NCI-H146 (cell line): ENCODE measurements at places on chromosomes 5 and 9.

DNA sequence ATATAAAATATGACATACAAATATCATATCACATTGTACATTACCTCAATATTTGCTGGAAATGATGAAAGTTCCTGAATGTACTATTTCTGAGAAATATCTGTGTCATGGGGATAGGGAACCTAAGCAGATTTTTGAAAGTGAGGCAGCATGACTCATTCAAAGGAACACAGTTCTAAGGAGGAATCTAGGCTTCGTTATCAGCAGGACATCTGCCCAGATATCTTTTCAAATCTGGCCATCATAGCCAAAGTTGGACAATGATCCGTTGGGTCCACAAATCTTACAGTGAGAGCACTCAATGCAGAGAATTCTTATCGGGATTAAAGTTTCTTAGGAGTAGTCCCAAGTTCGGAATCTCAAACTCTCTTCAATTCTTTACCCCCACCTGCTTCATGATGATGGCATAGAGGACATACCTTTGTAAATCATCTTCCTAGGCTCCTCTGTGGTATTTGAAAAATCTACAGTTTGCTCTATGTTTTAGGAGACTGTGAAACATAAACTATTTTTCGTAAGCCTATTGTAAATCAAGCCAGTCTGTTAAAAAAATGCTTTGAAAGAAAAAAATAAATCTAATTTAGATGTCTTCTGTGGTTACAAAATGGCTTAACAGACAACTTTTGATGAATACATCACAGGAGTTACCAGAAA is 29.4 kb upstream of the ALDH1A1 start:
- DNase-seq = no peak

DNA sequence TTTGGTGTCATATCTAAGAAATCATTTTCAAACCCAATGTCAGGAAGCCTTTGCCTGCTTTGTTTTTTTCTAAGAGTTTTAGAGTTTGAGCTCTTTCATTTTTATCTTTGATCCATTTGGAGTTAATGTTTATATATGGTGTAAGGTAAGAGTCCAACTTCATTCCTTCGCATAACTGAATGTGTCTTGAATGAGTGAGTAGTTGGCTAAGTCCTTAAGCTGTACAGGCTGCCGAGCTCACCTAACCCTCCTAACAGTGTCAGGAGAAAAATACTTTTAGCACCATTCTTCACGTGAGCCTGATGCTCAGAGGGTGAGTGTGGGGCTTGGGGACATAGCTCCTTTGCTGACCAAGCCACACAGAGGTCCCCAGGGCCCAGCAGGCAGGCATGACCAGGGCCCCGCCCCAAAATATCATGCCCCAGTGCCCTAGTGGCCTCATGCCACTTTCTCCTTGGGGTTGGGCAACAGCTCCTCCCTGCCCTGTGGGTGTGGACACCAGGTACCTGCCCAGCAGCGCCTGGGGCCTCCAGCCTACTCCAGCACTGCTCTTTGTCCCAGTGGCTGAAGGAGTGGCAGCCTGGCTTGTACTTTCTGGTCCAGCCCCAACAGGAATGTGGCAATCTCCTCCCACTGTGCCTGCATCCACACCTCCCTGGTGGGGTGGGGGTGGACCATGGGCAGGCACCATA is 17.2 kb downstream of the PPARGC1B start:
- DNase-seq = no peak

DNA sequence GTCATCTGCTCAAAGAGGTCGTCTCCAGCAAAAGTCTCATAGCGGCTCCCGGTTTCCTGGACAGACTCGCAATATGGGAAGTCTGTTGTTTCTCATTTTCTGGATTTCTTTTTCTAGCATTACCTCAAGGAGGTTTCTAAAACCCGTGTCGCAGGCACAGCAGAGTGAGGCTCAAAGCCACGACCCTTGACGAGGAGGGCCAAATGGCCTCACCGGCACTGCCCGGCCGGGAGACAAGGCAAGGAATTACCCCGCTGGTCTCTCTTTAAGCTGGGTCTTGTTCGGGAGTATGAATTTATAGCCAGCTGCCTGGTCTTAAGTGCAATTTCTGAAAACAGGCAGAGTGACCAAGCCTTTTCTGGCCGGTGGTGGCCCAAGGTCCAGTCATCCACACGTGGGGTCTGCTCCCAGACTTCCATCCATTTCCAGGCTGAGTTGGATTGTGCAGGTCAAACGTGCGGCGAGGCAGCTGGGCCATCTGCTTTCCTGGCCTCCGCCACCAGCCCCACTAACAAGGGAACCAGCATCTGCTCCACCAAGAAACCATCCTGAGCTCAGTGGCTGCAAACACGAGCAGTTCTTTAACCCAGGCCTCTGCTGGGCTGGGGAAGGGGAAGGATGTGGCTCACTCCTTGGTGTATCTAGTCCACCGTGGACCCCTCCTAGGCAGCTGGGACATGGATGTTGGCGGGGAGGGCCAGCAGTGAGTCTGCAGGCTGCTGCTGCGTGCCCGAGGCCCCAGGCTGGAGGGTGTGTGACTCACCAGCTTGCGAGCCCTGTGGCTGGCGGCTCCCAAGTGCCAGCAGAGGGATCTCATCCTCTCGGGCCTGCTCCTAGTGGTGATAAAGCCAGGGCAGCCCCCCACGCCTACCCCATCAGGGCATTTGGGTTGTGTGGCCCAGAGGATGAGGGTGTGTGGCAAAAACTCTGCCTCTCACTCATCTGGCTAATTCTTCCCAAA is 55.6 kb upstream of the COL5A1 start:
- no peak for DNase-seq

- no peak for DNase-seq
These were observed 1.8 kb downstream of the GRM6 start for GRCh38 chr5:178993236-178993765.

DNA sequence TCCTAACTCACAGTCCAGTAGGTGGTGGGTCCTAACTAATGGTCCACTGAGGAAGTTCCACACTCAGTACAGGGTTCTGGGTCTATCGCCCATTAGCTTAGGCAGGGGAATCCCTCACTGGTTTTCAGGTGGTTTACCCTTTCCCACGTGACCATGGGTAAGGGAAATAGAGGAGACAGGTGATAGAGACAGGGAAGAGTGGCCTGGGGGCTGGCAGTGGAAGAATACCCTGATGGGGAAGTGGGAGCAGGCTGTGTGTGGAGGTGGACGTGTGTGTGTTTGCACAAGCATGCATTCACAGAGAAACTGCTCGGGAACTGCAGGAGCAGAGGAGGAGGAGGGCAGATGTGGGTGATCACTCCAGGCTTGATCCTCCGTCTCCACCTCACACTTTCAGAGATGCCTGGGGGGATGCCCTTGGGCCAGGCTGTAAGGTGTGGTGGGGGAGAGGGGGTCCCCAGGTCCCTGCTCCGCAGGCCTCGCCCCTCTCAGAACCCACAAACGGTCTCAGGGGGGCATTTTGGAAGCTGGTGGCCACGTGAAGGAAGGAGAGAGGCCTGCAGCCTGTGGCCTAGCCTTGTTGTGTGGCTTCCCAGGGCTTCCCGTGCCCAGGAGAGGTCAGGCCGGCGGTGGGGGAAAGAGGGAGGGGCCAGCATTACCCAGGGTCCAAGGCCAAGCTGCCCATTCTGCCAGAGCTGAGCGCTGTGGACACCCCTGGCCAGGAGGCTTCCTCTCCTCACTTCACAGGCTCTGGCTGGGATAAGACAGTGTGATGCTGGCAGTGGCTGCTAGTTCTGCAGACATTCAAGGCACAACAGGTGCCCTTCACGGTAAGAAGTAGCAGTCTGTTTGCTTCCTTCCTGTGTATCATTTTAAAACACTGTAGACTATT is 80.0 kb downstream of the OTULIN start:
- no peak for DNase-seq

DNA sequence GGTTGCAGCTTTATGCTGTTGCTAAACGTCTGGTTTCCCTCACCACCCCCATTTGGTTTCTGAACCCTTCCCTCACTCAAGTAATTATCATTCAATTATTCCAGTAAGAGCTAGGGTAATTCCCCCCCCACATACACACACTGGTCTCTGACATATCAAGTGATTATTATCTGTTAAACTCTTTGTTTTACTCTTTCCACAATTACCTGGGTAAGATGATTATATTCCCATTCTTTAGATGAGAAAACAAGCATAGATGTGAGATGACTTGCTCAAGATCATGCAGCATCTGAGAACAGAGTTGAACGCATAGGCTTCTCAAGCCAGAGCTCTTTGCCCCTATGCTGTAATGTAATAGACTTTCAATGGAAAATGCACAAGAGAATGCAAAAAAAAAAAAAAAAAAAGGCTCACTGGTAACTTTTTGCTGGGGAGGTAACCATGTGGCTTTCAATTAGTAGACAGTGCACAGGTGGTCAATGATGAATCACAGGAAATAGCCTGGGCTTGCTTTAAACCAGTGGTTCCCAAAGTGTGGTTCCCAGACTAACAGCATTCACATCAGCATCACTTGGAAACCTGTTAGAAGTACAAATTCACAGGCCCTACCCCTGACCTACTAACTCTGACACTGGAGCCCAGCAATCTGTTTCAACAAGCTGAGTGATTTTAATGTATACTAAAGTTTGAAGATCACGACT is 87.6 kb downstream of the PIK3R1 start:
- no peak for DNase-seq

GRCh38 chr9:110731437-110732028 is 62.9 kb downstream of the MUSK start:
- DNase-seq = no peak

DNA sequence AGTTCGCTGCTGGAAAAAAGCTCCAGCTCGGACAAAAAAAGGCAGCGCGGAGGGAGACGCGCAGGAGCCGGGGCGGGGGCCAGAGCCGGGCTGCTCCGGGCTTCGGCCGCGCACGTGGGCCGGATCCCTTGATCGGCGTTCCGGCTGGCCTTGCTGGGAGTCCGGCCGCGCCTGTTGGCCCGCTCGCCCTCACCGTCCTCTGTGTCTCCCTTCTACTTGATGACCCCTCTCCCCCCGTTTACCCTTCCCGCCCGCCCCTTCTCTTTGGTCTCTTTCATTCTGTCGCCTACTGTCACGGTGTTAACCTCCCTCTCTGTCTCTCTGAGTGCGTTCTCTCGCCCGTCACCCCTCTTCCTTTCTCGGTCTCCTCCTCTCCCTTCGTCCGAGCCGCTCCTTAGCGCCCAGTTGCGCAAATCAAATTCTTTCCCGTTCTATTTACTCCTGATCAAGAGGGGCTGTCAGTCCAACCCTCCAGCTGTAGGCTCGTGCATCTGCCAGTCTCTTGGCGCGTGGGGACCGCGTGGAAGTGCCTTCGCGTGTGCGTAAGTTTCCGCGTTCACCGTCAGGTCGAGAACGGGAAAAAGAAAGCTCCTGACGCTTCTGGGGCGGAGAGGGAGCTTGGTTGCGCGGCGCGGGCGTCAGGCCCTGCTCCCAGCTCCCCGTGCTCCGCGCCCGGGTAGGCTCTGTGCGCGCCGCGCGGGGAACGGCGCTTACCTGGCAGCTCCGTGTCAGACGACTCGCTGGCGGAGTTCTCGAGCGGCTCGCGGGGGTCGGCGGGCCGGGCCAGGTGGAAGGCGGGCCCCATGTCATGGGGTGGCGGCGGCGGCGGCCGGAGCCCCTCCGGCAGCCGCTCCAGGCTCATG is 798 bp downstream of the PITX1 start:
- DNase-seq = peak; percentile 62

GRCh38 chr9:106701611-106702010 is 161.4 kb upstream of the ZNF462 start:
- no peak for DNase-seq

DNA sequence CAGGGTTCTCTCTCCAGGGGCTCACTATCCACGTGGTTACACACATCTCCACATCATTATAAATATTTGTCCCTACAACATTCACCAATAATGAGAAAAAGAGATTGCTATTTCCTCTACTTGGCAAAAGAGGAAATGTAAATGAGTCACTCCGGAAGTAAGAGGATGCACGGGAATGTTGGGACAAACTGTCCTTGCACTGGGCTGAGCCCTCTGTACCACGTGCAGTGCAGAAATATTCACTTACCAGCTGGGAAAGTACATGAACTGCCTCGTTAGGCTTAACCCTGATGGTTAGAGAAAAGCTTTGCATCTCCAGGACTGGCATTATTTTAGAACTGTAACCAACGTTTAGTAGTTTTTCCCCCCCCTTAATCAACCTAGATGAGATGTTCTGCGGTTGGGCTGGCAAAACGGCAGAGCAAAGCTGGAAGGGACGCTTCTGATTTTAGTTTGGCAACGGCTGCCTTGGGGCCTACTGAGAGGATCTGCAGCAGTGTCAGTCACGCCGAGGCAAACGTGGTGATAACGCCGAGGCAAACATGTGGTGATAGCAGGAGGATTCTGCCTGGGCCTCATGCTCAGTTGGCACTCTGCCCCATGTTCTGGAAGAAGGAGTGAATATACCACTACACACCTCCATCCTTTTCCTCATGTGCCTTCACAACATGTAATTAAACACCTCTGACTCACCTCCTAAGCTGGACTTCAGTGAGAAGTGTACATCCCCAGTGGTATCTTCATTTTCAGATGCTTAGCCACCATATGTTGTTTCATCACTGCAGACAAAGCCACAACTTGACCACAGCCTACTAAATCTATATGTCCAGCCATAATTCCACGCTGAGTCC is 661.4 kb upstream of the KLF4 start:
- no peak for DNase-seq

GRCh38 chr9:9202276-9202675 is 1402.7 kb upstream of the DMAC1 start:
- no peak for DNase-seq

DNA sequence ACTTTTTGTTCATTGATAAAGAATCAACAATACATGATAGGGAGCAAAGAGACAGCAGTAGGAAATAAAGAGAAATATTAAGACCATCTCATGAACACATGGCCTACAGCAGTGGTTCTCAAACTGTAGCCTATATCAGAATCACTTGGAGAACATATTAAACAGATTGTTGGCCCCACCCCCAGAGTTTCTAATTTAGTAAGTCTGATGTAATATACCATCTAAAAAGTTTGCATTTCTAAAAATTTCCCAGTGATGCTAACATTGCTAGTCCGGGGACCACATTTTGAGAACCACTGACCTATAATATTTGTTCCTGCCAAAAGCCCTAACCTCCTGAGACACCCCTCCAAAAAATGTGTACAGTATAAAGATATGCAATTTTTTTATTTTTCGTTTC is 306.2 kb upstream of the NREP start:
- no peak for DNase-seq

DNA sequence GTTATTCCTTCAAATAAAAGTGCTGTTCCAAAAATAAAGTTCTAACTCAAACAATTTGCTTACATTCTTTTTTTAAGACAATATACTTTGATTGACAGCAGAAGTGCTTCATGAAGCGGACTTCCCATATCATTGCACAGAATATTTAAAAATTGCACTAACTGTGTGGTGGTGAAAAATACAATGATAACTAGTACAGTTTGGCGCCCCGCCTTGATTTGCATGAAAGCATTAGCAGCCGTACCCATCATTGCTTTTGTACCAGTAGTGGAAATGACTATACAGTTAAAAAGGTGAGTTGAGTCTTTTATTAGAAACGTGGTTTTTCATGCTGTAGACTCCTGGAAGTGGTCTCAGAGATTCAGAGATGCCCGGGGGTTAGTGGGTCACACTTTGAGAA is 69.5 kb upstream of the MAP3K1 start:
- DNase-seq = no peak

GRCh38 chr5:115297031-115297430 is 577 bp upstream of the CCDC112 start:
- DNase-seq = no peak
